ENCODE measurements at places on chromosomes 1 and 21.

DNA sequence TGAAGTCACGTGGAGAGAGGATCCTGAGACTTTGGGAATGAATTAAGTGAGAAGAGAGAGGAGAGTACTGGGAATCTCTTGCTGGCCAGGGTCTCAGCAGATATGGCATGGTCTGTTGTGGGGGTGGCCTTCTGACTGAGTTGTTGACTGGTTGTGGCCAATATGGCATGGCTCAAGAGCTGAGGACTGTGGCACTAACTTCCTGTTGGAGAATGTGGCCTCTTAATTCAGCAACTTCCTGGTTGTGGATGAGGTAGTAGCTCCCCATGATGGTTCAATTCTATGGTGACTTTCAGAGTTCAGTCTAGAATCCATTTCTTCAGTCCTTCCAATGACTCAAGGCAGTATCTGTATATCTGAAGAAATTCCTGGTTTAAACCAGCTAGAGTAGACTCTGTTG, 44.7 kb upstream of the PAXBP1 start:
- no peak for DNase-seq

DNA sequence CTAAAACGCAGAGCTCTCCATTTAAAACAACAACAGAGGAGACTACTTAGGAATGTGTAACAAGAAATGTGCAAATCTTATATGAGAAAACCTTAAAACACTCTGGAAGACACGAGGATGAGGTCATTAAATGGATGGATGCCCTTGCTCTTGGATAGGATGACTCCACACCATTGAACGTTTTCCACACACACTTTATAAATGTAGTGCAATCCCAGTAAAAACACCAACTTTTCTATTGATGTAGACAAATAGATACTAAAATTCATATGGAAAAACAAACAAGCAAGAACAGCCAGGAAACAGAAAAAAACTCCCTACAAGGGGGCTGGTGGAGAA, 18.4 kb upstream of the COL6A1 start:
- DNase-seq = no peak

DNA sequence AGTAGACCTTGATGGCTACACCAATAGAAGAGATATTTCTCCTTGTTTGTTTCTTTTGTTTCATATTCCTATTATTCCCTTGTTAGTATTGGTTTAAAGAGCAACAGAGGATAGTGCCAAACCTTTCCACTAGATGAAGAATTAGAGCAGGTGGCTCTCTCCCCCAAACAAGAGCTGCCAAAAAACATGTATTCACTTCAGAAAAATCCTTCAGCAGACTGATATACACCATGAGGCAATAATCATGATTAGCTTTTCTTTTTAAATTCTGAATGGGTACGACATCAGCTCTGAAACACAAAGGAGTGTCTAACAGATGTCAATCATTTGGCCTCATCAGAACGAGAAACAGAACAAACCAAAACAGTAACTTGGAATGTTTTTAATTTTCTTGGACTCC, 67.3 kb upstream of the MAP10 start:
- DNase-seq = no peak

DNA sequence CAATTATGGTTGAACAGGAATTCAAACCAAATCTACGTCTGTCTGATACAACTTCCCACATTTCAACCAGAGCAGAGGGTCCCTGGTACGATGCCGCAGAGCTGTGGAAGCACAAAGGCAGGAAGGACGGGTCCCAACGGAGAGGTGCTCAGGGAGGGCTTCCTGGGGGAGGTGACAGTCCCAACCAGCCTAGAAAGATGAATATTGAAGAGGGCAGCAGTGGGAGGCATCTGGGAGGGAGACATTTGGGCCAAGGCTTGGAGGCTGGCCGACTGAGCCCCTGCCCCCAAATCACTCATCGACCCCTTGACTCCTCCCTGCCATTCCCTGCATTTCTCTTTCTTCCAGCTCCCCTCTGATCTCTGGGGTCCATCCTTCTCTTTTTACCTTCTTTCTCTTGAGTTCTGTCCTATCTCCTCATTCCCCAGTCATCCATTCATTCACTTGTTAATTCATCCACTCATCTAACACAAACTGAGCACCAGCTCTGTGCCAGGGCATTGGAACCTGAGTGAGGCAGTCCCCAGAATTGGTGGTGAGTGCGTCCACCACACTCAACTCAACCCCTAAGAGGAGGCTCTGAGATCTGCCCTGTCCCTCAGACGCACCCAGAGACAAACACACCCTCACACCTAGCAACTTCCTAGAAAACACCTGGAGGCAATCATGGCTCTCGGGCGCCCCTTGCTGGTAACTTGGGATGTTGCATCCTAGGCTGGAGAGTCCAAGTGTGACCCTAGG, 13.2 kb upstream of the CELA3B start:
- DNase-seq = peak; percentile 69

DNA sequence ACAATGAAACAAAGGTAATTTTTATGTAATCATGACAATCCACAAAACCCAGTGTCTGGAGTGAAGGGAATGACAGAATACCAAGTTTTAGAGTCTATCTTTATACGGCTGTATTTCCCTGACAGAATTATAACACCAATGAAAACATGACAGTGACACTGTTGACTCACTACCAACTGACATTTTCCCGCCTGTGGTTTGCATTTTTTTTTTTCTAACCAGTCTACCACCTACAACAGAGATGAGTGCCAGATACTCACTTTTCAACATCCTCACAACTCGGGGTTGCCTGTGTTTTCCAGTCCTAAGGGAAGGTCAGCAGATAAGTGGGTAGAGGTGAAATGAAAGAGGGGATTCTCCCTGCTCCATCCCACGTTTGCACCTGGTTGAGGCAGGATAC, 118.9 kb downstream of the KCNJ6 start:
- DNase-seq = no peak

- DNase-seq = no peak
These were observed 3.5 kb downstream of the C1orf159 start for GRCh38 chr1:1112237-1112985.

DNA sequence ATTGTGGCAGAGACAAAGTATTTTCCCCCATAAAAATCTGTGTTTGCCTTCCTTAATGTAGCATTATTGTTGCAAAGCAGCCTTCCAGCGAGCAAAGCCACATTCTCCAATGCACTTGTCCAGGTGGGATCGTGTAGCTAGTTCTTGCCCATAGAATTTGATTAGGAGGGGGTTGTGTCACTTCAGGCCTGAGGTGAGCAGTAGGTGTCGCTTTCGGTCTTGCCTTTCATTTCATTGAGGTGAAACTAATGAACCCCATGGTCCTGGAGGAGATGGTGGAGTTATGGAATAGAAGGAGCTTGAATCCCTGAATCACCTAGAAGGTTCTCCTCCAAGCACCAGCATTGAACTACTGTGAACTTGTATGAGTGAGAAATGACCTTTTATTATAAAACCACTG, 318.9 kb upstream of the PBX1 start:
- DNase-seq = no peak

GRCh38 chr1:84693005-84693404, 2.7 kb upstream of the SSX2IP start:
- no peak for DNase-seq

DNA sequence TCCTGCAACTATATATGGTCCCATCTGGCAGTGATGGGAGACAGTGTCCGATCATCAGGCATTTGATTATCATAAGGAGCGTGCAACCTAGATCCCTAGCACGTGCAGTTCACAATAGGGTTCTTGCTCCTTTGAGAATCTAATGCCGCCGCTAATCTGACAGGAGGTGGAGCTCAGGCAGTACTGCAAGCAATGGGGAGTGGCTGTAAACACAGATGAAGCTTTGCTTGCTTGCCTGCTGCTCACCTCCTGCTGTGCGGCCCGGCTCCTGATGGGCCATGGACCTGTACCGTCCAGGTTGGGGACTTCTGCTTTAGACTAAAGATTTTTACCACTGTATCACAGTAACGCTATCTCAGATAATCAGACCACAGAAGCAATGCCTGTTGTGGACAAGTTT, 63.8 kb downstream of the TGFB2 start:
- no peak for DNase-seq

- no peak for DNase-seq
These were observed 44.1 kb downstream of the SLC66A1 start for GRCh38 chr1:19356266-19356665.

DNA sequence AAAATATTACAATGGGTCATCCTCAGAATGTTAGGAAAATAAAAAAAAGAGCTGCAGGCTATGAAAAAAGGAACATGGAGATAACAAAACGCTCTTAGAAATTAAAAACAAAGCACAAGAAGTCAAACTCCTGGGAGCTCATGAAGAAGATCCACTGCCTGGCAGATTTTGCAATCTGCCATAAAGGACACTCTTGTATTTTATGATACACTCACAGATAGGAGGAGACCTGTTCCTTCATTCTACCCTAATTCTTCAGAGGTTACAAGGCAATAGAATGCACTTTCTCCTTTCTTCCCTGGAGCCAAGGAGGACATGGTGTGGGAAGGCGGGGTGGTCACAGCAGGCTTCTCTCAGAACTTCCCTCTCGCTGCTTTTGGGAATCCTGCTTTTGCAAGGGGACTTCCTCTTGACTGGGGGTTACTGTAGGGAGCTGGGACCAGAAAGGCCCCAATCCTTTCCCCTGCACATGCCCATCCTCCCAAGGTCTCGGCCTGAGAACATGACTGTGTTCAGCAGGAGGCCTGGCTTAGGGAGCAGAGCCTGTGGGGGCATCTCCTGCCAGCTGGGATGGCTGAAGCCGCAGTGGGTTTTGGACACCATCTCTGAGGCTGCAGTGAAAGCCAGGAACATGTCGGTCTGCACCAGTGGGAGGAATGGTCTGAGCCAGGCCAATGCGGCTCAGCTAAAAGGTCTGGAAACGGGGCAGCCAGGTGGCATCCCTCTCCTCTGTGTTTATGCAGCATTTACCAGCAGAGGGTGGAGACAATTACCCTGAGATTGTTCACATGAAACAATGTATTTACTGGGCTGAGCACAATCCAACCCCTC, 44.8 kb downstream of the GPR161 start:
- no peak for DNase-seq

GRCh38 chr1:46173361-46173856, 1.5 kb upstream of the TSPAN1 start:
- no peak for DNase-seq

- no peak for DNase-seq
These were observed 23.8 kb downstream of the ZMPSTE24 start for GRCh38 chr1:40281853-40282252.

DNA sequence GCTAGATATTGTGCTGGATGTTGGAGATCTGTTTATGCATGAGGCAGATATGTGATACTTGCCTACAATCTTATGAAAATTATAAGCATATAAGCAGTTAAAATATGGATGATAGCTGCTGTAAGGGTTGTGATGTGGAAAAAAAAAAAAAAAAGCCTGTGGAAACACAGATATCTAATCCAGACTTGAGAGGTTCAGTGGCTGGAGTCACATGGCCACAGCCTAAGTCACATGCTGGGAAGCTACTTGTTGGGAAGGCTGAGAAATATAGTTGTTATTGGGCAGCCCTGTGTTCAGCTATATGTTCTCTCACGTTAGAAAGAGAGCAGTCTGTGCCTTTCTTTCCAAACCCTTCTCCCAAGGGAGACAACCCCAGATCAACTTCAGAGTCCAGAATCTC, 15.1 kb downstream of the RAVER2 start:
- no peak for DNase-seq

DNA sequence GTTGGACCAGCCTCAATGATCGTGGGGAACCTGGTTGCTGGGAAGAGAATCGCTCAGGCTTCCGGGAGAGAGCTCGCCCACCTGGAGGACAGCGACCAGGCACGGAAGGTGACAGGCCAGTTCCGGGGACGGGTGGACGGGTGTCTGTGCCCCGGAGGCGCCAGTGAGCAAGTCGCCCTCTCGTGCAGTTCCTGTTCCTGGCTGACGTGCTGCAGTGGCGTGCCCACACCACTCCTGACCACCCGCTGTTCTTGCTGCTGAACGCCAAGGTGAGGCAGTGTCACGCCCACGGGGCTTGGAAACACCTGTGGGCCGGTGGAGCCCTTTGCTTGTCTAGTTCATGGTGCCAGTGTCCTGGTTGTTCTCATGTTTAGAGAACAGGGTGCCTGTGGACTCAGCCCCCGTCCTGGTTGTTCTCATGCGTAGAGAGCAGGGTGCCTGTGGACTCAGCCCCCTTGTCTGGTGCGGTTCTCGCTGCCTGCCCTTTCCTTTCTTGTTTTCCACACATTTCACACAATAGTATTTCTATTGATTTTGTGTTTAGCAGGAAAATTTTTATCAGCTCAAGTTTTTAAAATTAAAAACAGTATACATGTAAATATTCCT, 53.1 kb downstream of the S100B start:
- peak; percentile 16 for DNase-seq

DNA sequence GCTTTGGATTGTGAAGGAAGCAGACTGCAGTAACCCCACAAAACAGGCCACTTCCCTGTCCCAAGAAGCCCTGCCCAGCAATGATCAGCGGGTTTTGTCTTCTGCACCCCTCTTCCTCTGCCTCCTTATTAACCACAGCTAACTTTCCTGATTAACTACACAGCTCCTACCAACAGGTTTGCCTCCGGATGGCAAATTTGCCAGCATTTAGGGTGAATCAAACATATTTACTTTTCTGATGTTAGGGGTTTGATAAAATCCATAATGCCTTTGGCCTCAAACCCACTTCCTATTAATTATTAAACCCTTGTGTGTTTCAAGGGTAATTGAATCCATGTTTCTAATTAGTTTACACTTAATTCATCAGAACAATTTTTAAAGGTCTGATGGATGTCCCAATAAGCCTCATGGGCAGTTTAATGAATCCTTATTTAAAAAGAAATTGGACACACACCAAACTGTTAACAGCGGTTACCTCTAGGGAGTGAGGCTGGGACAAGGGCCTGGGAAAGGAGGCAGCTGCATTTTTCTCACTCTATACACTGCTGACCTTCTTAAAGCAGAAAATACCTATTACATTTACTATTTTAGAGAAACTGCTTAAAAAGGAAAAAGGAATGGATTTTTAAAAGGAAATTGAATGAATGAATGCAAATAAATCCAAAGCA, 91.9 kb downstream of the CSMD2 start:
- no peak for DNase-seq

DNA sequence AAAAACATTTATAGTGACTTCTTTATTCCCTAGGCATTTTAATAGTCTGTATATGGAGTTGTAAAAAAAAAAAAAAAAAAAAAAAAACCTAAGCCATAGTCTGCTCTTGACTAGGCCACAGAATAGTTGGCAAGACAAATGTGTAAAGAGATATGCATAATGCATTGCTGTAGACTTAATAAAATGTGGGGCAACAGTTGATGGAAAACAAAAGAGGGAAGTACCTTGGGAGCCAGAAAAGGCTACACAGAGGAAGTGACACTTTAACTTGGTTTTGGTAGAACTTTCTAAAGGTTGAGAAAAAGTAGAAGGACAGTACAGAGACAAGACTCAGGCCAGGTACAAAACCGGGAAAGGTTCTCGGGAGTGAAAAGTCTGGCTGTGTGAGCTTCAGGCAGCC, 802.9 kb upstream of the ADAMTS5 start:
- no peak for DNase-seq

DNA sequence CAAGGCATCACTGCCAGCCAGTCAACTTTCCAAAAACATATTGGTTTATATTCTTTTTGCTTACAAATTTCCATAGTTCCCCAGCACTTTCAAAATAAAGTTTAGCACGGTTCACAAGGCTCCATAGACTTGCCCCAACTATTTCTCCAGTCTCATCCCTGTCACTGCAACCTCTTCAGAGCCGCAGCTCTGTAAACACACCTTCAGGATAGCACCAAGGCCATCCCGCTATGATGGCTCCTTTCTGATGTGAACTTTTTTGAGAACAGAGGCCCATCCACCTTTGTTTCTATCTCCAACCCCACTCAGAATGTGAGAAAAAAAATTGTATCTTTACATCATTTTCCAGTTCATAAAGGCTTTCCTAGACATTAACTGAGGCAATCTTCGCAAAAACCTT, 26.3 kb downstream of the PGM1 start:
- no peak for DNase-seq

GRCh38 chr21:15688809-15689208, 41.0 kb upstream of the USP25 start:
- no peak for DNase-seq
